Right renal cortex interstitium (tissue), 3 donors: ENCODE measurements at places on chromosomes 12 and 14. TPM values are rescaled to one million over a fixed set of nuclear protein-coding genes. Genes with fewer than 3 reads are reported as not detected.

Gene BAZ2A
- 88.5 TPM for polyA plus RNA-seq

GRCh38 chr14:93994919-93995682 is 2.0 kb upstream of the CCDC197 start:
- DNase-seq = no peak

- DNase-seq = no peak
Observed at GRCh38 chr14:59463787-59464485, 1.2 kb downstream of the GPR135 start.

DNA sequence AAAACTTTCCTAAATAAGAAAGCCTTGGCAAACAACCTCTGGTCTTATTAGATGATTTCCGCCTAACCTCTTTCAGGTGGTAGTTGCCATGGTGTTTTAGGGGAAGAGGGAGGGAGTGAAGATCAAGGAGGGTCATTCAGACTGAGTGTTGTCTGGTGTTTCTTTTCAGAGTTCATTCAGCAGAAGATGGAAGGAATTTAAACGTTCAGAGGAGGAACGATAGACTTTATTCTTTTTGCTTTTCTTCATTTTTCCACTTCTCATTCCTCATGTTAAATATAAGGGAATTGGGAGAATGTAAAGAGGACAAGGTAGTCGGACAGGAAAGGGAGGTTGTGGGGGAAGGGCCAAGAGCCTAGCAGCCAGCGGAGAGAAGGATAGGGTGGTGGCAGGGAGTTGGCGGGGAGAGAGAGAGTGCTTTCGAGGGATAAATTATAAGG is 17.4 kb upstream of the SALL2 start:
- DNase-seq = no peak

GRCh38 chr14:104135121-104135903 is 3.1 kb upstream of the KIF26A start:
- no peak for DNase-seq

- no peak for DNase-seq
Observed at GRCh38 chr12:45912774-45913173, 77.6 kb downstream of the SCAF11 start.

- DNase-seq = no peak
Observed at GRCh38 chr12:70217416-70217815, 25.8 kb upstream of the CNOT2 start.
